ENCODE measurements at places on chromosomes 1 and 21.

DNA sequence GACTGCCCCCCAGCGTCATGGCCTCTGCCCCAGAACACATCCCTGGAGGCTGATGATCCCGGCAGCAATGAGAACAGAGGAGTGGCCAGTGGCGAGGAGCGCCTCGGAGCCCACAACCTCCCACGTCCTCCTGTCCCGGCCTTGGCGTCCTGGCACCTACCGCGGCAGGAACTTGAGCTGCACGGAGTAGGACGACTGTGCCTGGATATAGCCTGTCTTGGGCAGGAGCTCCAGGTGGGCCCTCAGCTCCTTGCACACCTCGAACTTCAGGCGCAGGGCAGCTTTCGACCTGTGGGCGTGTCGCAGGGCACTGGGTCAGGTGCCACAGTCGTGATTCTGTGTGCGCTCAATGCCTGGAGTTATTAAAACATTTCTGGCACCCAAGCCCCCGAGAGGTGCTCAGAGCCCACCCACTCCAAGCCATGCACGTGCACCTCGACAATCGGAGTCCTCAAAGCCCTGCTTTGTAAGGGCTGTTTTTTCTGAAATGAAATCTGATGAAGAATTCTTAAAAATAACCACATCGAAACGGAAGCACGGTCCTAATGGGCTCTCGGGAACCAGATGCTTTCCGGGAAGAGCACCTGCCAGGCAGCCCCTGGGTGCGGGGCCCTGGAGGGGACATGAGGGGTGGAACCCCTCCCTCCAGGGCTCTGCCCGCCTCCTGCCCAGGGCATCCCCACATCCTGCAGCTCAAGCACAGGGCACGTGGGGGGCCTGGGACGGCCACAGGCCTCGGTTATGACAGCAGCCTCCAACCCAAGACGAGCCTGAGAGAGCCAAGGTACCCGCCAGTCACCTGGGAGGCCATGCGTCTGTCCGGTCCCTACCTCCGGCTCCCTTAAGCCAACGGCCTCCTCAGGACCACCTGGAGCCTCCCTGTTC lies 23.0 kb upstream of the TMEM52 start:
- DNase-seq = no peak

DNA sequence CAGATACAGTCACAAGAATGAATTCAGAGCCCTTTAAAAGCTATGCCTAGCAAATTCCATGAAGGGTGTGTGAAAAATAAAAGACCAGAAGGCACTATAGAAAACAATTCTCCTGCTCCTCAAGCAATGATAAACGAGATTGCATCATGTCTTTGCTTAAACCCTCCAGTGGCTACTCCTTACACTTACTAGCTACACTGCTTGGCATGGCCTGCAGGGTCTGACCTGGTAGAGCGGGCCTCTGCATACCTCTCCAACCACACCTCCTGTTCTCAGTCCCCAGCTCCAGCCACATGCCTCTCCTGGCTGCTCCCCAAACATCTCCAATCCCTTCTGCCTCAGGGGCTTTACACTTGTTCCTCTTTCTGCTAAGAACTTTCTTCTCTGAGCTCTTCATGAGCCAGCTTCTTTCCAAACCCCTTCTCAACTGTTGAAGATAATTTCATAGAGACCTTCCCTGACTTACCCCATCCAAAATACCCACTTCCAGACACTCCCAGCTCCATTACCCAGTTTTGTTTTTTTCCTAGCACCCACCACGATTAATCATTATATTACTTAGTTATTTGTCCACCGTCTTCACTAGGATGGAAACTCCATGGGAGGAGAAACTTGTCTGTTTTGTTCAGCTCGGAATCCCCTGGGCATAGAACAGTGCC lies 11.2 kb upstream of the CREG1 start:
- DNase-seq = no peak

DNA sequence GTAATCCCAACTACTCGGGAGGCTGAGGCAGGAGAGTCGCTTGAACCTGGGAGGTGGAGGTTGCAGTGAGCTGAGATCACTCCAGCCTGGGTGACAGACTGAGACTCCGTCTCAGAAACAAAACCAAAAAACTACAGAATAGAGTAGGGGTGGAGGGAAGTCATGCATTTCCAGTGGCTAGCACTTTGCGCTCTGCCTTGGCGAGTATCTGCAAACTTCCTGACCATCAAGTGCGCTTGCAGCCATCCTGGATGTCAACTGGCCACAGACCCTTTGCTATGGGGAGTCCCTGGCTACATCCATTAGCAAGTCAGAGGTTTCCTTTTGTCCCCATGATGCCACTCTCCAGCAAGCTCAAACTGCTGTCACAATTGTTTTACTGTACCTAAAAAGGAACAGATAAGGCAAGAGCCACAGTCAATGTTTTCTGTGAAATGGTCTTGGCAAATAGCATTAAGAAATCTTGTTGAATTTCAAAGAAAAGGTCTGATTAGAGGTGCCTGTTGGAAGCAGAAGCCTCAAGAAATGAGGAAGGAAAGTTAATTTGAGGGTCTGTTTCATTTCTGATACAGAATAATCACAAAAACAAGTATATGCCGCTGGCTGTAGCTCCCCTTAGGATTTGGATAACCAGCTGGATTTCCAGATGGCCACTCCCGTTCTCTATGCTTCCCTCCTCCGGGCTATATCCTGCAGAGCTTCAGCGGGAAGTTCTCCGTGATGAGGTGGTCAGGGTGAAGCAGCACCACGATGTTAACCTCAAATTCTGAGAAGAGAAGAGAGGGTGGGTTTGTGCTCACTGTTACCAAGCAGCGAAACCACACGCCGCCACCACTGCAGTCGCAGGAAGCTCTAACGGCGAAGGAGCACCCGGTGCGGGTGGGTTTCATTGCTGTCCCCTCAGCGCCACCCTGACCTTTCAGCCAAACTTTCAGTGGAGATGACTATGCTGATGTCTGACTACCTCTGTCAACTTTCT lies 42.0 kb downstream of the VPS26C start:
- no peak for DNase-seq

DNA sequence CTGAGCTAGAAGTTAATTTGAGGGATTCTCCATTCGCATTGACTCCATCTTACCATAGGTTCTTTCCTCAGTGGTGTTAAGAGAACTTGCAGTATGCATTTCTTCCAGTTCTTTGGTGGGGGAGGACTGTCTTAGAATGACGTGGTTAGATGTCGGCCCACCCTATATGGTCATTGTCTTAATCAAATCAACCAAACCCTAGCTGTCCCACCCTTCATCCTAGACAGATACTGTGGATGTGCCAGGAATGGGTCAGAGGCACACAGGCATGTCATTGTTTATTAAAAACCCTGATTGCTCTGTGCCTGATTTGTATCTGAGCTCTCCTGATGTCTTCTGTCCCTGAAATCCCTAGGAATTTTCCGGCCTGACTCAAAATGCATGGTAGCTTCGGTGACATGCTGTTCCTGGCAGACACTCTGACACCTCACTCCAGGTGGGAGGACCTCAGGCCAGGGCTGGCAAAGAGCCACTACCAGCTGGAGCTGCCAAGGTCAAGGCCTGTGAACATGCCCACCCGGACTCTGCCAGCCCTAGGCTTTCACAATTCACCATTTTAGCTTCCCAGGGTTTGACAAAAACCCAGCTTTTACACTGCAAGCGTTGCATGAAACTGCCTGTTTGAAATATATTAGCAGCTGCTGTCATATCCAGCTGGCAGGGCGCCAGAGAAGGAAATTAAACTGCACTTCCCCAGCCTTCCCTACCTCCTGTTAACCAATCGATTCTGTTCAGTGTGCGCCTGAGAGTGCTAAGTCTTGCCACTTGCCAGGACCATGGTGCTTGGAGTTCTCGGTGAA lies 134.0 kb downstream of the FAM78B start:
- DNase-seq = no peak

DNA sequence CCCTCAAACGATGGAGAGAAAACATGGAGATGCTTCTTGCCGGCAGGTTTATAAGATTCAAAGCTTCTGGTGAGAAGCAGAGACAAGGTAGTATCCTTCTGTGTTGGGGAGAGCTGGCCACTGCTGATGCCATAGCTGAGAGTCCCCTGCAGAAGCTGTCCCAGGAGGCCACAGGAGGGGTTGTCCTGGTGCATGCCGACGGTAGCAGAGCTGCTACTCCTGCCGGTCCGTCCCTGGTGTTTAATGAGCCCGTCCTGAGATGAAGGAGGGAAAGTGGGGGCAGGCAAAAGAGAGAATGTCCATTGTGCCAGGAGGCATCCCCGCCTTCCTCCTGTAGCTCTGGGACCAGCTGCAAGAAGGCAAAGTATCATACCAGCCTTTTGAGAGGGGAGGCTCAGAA lies 10.4 kb upstream of the C2CD2 start:
- DNase-seq = no peak

- DNase-seq = no peak
Measured at GRCh38 chr1:240387051-240387450, 224.9 kb downstream of the GREM2 start.

Measured in T-helper 17 cell (primary cell).